ENCODE measurements at places on chromosomes 2 and 18. TPM values are rescaled to one million over a fixed set of nuclear protein-coding genes. Genes with fewer than 3 reads are reported as not detected.

Gene APOB
- 9.7 TPM for total RNA-seq

Gene ALS2
- 35.6 TPM for total RNA-seq

Gene THADA
- 12.1 TPM for total RNA-seq

Gene TRIM43
- total RNA-seq = not detected

Gene C2orf92
- total RNA-seq = 2.3 TPM

Gene EMILIN2
- 23.4 TPM for total RNA-seq

Gene NEDD4L
- 67.4 TPM for total RNA-seq

Gene FOXD4L1
- not detected for total RNA-seq

Gene STRN
- total RNA-seq = 49.7 TPM

Gene ADD2
- total RNA-seq = 1.8 TPM

Gene CXCR1
- 0.69 TPM for total RNA-seq

Gene FABP1
- not detected for total RNA-seq

Gene DNAH6
- total RNA-seq = 0.22 TPM

Gene CD8A
- 1.5 TPM for total RNA-seq

Gene DSG3
- not detected for total RNA-seq

Gene UGT1A5
- not detected for total RNA-seq

Gene WNT6
- total RNA-seq = 2.4 TPM

Gene FAM98A
- total RNA-seq = 72.0 TPM

Gene KCNG2
- total RNA-seq = not detected

Gene EN1
- total RNA-seq = not detected

Gene SLC4A5
- 2.2 TPM for total RNA-seq

Gene UGT1A4
- not detected for total RNA-seq

Gene ATP6V1C2
- total RNA-seq = 2.7 TPM

Gene DSC2
- total RNA-seq = 34.1 TPM

Gene CMPK2
- 3.9 TPM for total RNA-seq
